Activated B cell treated with CpG ODN at 0.5 μM for 24 hours (primary cell): ENCODE measurements at places on chromosomes 2 and 18.
A peak's percentile ranks its signal among the peaks of the same experiment; 100 is the strongest.

- H3K27ac ChIP-seq = peak overlapping the region; percentile 24
- no peaks in the 10 kb centered on the region for H3K36me3 ChIP-seq
- H3K27me3 ChIP-seq = peaks cover 10% of the 10 kb centered on the region
- H3K4me1 ChIP-seq = peaks cover 32% of the 10 kb centered on the region
Observed at GRCh38 chr2:86785456-86785855, 5.3 kb downstream of the CD8A start.

- H3K27ac ChIP-seq = no peak overlapping the region
- no peak for DNase-seq
- H3K36me3 ChIP-seq = no peaks in the 10 kb centered on the region
- no peaks in the 10 kb centered on the region for H3K4me1 ChIP-seq
Observed at GRCh38 chr2:31404827-31405226, 9.7 kb downstream of the XDH start.

DNA sequence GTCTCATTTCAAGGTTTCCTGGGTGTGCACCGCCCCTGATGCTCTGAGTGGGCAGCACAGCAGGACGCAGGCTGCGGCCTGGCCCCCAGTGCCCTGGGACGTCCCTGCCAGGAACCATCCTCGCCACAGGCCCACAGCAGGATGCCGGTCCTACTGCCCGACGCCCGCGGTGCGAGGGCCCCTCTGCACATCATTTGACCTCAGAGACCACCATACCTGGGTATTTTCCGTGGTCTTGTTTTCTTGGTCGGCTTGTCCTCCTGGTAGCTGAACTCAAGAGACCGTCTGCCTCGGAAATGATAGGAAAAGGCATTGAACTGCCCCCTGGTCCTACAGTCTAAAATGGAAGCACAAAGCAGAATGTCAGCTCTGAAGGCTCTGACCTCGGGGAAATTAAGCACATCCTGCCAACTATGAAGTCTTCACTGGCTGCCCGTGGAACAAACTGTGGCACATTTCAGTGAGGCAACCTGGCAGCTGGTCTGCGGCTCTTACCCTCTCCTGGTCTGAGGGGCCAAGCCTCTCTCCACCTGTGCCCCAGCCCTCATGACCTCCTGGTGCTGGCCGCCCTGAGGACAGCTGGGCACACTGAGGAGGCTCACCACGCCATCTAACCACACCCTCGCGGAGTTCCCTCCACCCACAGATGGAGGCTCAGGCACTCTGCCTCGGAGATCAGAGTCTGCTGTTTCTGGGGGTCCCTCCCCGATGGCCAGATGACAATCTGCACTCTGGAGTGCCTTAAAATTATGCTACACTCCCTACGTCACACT, 105.0 kb downstream of the PXDN start:
- no peak overlapping the region for H3K27ac ChIP-seq
- no peak overlapping the region for H3K4me3 ChIP-seq
- DNase-seq = no peak
- no peaks in the 10 kb centered on the region for H3K36me3 ChIP-seq
- H3K27me3 ChIP-seq = no peaks in the 10 kb centered on the region
- no peaks in the 10 kb centered on the region for H3K4me1 ChIP-seq

GRCh38 chr18:79503406-79503805, 107.7 kb downstream of the NFATC1 start:
- H3K4me1 ChIP-seq = peaks cover 43% of the 10 kb centered on the region
- H3K27me3 ChIP-seq = no peaks in the 10 kb centered on the region
- H3K27ac ChIP-seq = peak overlapping the region; percentile 75
- peaks cover 32% of the 10 kb centered on the region for H3K36me3 ChIP-seq
- DNase-seq = no peak
- H3K4me3 ChIP-seq = no peak overlapping the region
